ENCODE measurements at places on chromosomes 11 and 22.

DNA sequence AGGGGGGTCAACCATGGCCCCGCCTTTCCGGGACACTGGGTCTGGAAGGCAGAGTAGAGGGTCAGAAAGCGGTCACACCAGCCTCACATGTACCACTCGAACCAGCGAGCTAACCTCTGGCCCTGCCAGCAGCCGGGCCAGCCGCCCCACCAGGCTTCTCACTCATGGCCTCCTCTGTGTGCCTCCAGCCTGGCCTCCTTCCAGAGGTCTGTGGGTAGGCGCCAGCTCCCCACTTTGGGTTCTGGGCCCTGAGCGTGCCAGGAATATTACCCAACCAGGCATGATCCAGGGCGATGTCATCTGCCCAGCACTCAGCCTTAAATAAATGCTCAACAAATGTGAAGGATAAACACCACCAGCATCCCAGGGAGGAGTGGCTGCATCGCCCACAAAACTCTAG lies 5.8 kb downstream of the SCUBE1 start:
- no peak for DNase-seq

- no peak for DNase-seq
Measured at GRCh38 chr11:7559398-7560283, 45.8 kb downstream of the PPFIBP2 start.

- no peak for DNase-seq
Measured at GRCh38 chr11:110431051-110431672, 1.4 kb downstream of the FDX1 start.

DNA sequence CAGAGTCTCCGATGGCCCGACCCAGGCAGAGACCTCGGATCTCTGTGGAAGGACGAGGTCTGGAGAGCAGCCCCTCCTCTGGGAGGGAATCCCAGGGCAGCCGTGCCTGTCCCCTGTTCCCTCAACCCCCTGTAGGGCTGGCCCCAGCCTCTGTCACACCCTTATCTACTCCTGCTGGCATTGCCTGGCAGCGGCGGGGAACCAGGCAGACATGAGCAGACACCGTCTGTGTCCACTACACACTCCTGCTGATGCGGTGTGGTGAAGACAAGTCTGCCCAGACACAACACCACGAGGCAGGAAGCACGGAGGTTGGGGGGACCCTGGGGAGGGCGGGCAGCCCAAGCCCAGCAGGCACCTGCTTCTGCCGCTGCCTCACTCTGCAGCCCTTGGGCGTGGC lies 52.5 kb upstream of the A4GALT start:
- DNase-seq, result no peak

DNA sequence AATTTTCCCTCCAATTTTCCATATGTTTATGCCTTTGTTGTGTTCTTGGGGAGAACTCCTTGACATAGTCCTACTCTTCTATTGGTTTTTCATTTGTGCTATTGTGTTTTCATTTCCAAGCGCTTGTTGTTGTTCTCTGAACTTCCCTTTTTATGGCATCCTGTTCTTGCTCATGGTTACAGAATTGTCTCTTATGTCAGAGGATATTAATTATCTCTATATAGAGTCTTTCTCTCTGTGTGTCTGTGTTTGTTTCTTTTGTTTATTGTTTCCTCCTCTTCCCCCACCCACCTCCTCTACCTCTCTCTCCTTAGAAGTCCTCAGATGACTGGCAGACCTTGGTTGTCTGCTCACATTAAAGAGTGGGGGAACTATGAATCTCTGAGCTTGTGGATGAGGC lies 69.9 kb downstream of the HORMAD2 start:
- DNase-seq, result no peak

DNA sequence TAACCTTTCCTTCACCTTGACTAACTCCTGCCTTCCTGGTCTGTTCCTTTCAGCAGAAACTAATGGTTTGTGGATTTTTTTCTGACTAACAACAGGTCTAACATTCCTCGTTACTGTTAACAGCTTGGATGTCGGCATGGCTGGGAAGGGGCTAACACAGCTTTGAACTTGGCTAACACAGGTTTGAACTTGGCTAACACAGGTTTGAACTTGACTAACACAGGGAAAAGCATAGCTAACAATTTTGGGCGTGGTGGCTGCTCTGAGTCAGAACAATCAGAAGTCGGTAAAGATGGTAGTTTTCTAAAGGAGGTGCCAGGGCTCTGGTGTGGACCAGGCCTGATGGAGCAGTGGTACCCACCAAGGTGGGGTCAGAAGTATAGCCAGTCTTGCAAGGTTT lies 16.1 kb downstream of the MIAT start:
- no peak for DNase-seq

- DNase-seq, result no peak
Measured at GRCh38 chr11:70654016-70654415, 255.7 kb downstream of the CTTN start.

GRCh38 chr11:13955971-13956421 lies 6.5 kb upstream of the SPON1 start:
- DNase-seq, result peak; percentile 23
